ENCODE measurements at places on chromosomes 3 and 15.

GRCh38 chr3:117191245-117191644 lies 481.7 kb downstream of the TUSC7 start:
- no peak for DNase-seq

- no peak for DNase-seq
Measured at GRCh38 chr15:65377976-65378366, at the start of gene IGDCC3. Gene IGDCC3 (minus strand): TSS chr15:65378002. CDS start chr15:65377788, 214 bp downstream.

- no peak for DNase-seq
Measured at GRCh38 chr3:187210545-187211327, 13.4 kb downstream of the RTP1 start.

DNA sequence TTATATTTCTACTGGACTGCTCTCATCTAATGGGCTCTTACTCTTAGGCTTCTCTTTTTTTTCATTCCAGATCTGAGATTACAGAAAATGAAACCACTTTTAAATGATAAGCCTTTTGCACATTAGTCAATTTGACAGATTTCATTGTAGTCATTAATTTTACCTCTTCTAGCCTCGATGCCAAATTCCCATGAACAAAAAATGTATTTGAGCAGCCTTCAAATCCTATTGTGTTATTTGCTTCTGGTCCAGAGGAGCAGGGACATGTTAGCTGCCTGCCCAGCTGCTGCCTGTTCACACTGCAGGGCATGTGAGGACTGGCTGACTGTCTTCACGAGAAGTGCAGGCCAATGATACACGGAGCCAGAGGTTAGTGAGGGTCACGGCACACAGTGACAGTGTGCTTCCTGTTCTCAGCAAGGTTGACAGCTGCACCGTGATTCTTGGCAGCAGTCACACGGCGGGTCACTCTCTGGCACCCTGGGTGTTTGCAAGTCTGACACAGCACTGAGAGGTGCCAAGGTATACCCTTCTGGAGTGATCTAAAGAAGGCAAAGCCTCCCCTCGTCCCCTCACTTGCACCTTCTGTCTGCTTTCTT lies 40.8 kb downstream of the KAT2B start:
- DNase-seq, result no peak

- no peak for DNase-seq
Measured at GRCh38 chr3:195063581-195064193, 207.3 kb downstream of the XXYLT1 start.

- DNase-seq, result no peak
Measured at GRCh38 chr15:77742127-77742526, 109.4 kb upstream of the LINGO1 start.

DNA sequence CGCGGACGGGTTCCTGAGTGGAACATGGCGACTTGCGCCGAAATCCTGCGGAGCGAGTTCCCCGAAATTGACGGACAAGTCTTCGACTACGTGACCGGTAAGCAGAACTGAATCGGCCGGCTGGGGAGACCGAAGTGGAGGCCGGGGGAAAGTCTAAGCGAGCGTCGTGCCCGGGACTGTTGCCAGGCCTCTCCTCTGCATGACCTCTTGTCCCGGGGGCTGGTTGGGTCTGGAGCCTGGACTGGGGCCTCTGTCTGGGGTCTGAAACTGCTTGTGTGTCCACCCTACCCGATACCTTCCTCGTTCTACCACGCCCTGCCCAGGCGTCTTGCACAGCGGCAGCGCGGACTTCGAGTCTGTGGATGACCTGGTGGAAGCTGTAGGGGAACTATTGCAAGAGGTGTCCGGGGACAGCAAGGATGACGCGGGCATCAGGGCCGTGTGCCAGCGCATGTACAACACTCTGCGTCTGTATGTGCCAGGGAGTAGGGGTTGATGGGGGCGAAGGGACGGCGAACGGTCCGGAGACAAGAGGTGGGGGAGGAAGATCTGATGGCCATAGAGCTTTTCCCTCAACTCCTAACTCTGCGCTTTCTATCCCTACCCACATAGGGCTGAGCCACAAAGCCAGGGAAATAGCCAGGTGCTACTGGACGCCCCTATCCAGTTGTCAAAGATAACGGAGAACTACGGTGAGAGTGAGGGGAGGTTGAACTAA lies at the start of gene ABCF3:
Gene ABCF3, plus strand, starts transcription at position 16 of the 718 bp plus-strand sequence. Its CDS starts 9 bp downstream, at position 25.
- DNase-seq, result peak; percentile 22

Measured in germinal center (tissue), 1 donor.